ENCODE measurements at places on chromosomes 2 and 18.

DNA sequence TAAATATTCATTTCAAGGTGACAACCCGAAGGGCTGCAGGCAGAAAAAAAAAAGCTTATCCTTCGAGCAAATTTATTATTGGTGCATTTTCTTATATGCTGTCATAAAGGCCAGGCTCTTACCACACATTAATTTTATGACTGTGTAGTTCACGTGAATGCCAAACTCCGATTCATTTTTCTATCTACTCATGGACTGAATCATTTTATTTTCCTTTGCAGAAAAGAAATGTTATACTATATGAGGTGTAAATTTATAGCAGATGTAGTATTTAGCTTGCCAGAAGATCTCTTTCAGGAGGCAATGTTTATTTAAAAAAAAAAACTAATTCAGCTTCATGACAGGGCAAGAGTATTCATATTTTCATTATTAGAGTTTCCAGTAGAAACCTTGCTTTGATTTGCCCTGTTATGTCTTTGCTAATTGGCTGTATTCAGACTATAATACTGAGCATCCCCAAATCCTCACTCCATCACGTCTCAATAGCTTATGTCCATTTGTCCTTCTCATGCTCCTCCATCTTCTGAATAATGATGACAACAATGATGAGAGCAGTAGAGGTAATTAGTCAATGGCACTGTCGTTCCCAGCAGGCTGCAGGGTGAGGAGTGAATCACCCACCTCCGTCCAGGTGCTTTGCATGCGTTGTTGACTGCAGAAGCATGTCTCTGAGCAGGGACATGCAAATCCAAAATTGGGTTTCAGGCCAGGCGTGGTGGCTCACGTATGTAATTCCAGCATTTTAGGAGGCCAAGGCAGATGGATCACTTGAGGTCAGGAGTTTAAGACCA lies 101.1 kb upstream of the RAB12 start:
- no peak for DNase-seq

DNA sequence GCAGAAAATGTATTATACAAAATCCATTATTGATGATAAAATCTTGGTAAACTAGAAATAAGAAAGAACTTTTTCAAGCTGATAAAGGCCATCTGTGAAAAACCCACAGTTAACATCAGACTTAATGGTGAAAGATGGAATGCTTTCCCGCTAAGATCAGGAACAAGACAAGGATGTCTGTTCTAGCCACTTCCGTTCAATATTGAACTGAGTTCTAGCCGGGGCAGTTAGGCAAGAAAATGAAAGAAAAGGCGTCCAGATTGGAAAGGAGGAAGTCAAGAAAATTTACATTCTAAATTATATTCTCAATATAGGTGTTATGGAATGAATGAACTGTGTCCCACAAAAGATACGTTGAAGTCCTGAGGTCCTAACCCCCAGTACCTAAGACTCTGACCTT lies 39.1 kb upstream of the DTNB start:
- DNase-seq = no peak

DNA sequence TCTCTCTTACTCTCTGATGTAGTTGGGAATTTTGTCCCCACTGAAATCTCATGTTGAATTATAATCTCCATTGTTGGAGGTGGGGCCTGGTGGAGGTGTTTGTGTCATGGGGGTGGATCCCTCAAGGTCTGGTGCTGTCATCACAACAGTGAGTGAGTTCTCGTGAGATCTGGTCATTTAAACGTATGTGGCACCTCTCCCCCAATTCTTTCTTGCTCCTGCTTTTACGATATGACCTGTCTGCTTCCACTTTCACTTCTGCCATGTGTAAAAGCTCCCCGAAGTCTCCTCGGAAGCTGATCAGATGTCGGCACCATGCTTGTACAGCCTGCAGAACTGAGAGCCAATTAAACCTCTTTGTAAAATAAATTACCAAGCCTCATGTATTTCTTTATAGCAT lies 337.8 kb upstream of the CDH2 start:
- DNase-seq = no peak

DNA sequence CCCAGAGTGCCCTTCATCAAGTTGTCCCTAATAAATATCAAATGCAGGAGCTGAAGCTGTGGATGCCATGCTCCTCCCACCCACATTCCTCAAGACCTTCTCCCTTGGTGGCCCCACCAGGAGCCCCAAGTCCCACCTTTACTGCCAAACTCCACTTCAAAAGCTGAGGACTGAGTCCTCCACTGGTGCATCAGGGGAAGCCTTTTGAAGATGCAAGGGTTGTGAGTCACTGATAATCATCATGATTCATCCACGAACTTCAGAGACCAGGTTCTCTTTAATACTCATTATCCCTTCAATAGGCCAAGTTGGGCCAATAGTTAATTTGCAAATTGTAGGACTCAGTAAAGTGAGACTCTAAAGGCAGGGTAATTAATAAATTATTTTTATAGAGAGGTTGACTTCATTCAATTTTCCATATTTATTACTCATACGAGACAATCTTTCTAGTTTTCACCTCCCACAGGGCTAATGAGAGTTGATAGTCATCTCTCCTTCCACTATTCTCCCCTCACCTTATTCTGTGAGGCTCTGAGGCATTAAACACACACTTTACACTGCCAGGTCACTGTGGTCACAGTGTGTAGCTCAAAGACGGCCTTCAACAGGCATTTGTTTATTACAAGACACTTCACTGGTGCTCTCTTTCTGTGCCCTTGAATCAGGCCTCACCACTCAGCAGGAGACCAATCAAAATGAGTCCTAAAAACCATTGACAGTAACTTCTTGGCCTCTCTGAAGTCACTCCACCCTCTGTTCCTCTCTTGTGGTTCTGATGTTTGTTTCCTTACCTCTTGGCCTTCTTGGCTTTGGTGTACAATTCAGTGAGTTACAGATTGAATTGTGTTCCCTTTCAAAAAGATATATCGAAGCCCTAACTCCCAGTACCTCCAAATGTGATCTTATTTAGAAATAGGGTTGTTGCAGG lies 99.9 kb downstream of the TRIB2 start:
- DNase-seq = no peak

DNA sequence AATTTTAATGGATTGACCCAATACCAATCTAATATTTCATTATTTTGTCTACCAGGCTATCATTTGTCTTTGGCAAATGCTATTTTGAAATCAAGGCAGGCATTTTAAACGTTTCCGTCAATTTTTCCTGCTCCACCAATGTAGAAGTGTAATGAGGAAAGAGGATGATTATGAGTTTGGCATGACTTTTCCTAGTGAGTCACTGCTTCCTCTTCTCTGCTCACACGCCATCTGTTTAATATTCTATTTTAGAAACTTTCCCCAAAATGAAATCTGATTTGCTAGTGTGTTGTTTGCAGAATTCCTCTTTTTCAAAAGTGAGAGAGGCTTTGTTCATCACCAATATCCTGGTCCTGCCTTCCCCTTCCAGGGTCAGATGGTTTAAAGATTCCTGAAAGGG lies 42.5 kb upstream of the PID1 start:
- DNase-seq = peak; percentile 43

DNA sequence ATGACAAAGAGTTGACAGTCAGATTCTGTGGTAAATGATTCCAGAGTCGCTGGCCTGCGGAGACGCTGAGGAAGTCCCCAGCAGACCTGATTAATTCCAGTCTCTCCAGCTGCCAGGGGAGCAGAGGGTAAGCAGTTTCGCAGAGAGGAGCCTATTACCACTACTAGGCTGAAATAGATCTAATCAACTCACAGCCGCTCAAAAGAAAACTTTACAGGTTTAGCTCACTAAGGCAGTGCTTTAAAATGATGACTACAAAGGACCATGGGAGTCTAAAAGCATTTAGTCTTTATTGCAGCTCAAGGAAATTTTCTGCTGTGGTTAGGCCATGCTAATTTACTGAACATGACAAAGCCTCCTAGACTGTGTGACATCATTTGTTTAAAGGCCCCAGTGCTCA lies 445.6 kb upstream of the POU3F3 start:
- DNase-seq = no peak

DNA sequence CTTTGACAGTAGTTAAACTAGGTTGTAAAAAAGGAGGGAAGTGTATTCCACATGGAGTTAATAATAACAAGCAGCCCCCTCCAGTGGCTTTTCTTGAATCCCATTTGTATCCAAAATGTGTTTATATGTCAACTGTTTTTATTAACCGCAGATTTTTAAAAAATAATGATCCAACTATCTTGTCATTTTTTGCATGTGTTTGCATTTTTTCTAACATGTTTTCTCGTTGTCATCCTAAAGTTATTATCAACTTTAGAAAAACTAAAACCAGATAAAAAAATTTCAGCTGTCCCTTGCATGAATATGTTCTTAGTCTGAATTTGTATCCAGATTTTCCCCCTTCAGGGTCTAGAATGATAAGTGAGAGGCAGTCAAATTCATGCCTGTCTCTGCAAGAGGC lies 1063.3 kb downstream of the BCL11A start:
- no peak for DNase-seq

- DNase-seq = no peak
Measured at GRCh38 chr2:29921560-29921915, at the start of gene ALK. Gene ALK (minus strand): TSS chr2:29921586. CDS start chr2:29920659, 927 bp downstream.

DNA sequence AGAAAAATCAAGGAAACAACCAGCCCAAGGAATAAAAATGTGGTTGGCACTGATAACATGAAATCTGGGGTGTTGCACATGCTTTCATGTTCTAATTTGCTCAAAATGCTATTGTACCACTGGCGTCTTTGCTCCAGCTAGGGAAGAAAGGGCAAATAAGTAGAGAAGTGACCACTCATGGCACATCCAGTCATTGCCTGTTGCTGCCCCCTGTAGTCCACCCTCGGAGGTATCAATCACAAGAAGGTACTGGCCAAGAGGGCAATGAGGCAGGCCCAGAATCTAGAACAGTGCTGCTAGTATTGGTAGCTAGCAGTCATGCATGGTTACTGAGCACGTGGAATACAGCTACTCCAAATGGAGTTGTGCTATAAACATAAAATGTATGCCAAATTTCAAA lies 213.4 kb downstream of the CDCA7 start:
- DNase-seq = no peak

DNA sequence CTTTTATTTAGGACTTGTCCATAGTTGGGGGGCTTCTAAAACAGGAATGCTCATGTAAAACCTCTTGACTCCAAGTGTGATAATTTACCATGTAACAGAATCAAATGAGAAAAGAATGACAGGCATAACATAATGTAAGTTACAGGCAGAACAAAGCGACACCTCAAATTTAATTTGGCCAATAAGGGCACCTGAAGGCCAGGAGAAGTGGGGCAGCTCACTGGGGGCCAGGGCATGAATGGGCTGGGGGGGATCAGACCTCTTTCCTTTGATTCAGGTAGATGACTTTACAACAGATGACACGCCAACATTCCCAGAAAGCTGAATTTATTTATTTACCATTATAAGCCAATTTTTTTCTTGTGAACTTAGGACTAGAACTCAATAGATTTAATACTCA lies 14.5 kb downstream of the MOCOS start:
- no peak for DNase-seq

GRCh38 chr18:57921708-57922107 lies 118.6 kb upstream of the ATP8B1 start:
- no peak for DNase-seq

GRCh38 chr2:31232586-31232985 lies 1.4 kb upstream of the EHD3 start:
- DNase-seq = no peak

DNA sequence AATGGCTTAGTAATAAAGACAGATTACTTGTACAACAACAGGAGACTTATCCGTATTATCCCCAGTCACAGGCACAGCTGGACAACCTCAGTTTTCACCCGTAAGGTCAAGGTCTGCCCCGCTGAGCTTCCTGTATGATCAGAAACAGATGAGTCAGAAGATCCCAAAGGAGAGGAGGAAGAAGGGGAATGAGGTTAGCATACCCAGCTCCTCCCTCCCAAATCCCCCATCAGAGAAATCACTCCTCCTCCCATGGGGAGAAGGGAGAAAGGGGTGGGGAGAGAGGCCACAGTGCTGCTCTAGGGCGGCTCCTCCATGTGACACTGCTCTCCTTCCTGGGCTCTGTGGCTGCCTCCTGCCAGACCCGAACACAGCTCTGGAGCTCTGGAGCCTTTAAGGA lies 53.8 kb upstream of the SPTBN1 start:
- DNase-seq = no peak

All from AML-193 (cell line).